ENCODE measurements at places on chromosomes 5 and 9.

GRCh38 chr9:129811967-129812363 lies 9.0 kb downstream of the TOR1B start:
- DNase-seq, result no peak

- DNase-seq, result no peak
These were observed 223.2 kb downstream of the TLR4 start for GRCh38 chr9:117927354-117927753.

DNA sequence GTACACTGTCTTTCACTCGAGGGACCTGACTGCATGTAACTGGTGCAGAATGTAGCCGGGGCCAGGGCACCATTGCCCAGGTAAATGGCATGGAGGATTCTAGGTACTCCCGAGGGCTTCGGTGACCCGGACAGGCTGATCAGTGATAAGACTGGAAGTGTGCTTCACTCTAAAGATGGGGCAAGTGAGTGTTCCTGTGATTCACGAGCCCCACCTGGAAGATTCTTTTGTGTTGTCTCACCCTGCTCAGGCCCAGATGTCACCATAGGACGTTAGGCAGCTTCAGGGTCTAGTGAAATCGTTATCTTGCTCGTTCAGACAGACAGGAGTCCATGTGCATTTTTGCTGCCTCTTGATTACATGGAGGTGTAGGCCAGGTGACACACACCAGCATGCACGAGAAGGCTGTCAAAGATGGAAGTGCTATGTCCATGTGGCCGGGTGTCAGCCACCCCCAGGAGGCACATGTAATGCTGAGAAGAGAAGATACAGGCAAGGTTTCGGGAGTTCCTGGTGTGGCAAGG lies 73.9 kb downstream of the WNK2 start:
- no peak for DNase-seq

DNA sequence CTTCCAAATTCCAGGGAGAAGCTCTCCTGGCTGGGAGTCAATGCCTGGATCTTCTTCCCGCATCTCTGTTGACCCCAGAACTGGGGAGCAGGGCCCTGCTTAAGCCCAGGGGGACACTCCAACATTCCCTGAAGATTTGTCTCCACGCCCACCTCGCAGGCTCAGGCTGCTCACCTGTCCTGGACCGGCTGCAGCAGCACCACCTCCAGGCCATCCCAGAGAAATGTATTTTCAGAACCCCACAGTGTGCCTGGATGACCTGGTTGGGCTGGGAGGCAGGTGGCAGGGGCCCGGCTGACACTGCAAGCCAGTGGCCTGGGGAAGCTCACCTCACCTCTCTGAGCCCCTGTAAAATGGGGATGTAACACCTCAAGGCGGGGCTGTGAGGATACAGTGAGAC lies 27.1 kb upstream of the ZBTB43 start:
- DNase-seq, result no peak

DNA sequence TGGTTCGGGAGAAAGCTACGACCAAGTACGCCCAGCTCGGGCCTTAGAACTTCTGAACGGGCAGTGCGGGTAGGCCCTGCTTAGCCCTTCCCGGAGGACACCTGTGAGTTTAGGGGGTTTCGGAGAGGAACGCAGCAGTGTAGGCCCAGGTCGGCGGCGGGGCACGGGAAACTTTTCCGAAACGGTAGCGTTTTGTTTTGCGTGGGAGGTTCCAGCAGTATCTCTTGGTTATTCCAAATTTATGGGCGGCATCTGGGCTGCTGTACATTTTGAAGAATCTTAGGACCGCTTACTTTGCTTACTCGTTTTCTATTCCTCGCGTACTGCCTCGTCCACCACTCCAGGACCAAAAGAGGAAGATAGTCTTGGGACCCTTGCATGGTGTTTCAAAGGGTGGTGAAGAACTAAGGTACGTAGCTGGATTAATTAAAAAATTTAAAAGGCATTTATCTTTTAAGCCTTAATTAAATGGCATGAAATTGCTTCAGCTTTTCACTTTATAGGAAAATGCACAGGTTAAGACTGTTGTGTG lies 492 bp downstream of the TENT2 start:
- DNase-seq, result peak; percentile 49

GRCh38 chr5:11903614-11904264 lies 507 bp downstream of the CTNND2 start:
- no peak for DNase-seq

- DNase-seq, result no peak
These were observed 11.8 kb upstream of the FCN1 start for GRCh38 chr9:134929193-134930158.

DNA sequence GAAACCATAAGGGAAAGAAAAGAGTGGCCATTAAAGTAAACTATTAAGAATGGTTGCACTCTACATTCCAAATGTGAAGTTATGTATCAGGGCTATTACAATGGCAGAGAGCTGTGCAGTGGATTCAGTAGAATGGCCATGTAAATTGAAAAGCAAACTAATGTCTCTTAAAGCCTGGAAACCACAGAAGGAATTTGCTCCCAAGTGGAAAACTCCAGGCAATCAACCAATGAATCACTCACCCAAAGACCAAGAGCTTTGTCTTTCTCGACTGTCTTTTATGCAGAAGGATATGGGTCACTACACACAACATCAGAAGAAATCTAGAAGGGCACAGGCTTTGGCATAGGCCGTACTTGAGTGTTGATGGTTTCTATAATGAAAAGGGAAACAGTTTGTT lies 114.9 kb downstream of the TLE1 start:
- no peak for DNase-seq

DNA sequence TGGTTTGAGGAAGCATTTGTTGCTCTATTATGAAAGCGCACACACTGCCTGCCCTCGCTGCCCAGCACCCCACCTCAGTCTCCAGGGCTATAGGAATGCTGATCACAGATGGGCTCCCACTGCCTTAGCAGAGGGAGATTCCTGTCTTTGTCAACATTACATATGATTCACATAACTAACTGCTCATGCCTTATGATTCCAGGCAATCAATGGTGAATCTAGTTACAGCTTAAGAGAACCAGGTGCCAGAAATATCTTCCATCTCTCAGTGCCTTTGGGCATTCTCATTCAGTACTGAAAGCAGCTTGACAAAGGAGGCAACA lies 458.9 kb upstream of the C9orf72 start:
- no peak for DNase-seq

GRCh38 chr5:140553657-140554056 lies 3.6 kb downstream of the SRA1 start:
- peak; percentile 75 for DNase-seq

DNA sequence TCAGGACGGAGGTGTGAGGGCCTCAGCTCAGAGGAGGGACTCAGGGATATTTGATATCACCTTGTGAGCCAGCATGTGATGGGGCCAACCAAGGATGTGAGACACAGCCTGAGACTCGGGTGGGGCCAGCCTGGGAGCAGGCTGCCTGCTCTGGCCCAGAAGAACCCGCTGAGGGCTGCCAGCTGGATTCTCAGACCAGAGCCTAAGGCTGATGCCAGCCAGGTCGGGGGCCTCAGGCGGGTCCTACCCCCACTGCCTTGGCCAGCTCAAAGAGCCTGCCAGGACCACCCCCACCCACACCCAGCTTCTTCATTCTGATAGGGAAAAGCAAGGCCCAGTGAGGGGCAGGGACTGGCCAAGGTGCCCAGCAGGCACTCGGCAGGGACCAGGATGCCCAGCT lies 20.3 kb upstream of the DUSP1 start:
- no peak for DNase-seq

DNA sequence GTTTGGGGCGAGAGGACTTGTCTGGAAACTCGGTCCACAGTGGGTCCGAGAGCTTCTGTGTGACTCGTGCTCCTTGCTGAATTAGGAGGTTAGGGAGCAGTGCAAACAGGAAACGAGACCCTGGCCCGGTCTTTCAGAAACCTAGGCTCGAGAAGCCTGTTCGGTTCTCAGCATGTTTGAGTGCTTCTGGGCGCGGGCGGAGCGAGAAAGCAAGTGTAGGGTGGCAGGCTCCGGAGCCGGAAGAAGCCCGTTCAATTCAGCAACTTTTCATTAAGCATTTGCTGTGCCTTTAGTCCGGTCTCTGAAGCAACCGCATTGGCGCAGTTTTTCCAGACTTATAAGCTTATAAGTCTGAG lies 547 bp downstream of the CLTA start:
- peak; percentile 28 for DNase-seq

GRCh38 chr9:135017899-135018298 lies 69.6 kb upstream of the OLFM1 start:
- DNase-seq, result no peak

- no peak for DNase-seq
These were observed 1199.8 kb downstream of the DTWD2 start for GRCh38 chr5:117788596-117788995.

GRCh38 chr9:13948037-13948436 lies 365.9 kb downstream of the NFIB start:
- DNase-seq, result no peak

- no peak for DNase-seq
These were observed 8.4 kb upstream of the FAM81B start for GRCh38 chr5:95382801-95383200.

- DNase-seq, result no peak
These were observed 123.3 kb downstream of the TLR4 start for GRCh38 chr9:117827456-117827855.

DNA sequence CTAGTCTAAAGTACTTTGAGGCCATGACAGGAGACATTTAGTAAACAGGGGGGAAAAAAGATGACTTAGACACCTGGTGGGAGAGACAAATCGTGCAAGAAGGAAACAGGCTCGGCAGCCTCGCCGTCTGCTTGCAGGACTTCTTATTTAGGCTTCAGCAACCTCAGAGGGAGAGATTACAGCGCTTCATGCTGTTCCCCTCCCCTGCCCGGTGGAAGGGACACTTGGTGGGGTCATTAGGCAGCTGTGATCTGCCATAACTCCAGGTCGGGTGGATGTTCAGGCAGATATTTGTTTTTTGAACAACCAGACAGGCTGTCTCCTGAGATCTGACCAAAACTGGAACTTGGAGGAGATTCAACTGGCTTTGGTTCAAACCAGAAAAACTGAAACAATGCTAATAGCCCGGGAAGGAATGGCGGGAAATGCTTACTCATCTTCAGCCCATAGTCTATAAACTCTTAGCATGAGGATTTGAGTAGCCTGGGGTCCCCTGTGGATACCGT lies 38.1 kb upstream of the CD180 start:
- no peak for DNase-seq

DNA sequence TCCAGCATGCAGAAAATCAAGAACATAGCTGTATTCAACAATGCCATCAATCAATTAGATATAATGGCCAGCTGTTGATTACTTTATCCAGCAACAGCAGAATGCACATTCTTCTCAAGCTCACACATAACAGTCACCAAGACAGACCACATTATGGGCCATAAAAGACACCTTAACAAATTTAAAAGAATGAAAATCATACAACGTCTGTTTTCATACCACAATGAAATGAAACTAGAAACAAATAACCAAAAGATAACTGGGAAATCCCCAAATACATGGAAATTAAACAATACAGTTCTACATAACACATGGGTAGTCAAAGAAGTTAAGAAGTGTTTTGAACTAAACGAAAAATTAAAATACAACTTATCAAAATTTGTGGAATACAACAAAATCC lies 130.9 kb upstream of the GNA14 start:
- no peak for DNase-seq

DNA sequence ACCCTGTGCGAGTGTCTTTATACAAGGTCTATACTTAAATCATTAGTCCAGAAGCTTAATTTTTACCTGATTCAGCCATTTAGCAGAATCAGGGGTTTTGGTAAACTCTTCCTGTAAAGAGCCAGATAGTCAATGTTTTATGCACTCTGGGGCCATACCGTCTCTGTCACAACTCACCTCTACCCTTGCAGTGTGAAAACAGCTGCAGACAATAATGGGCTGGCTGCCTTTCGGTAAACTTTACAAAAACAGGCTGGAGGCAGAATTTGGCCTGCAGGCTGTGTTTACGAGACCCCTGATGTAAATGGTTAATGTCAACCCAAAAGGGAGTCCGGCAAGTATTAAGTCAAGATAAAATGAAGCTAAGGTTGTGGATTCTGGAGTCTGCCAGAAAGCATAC lies 32.8 kb downstream of the SMARCA2 start:
- no peak for DNase-seq

DNA sequence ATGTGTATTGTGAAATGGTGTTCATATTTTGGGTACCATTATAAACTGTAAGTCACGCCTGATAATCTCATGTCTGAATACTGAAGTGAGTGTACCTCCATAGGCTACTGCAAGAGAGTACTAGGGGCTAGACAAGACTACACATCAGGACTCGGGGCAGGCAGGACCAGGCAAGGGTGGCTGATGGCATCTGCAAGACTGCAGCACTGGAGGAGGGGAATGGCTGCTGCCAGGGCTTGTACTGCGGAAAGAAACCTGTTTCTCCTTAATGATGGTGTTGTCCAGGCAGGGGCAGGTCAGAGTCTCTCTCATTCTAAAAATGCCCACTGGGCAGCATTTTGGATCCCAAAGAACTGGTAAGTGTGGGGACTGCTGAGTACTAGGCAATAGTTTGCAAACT lies 172.5 kb downstream of the RAB3C start:
- no peak for DNase-seq

DNA sequence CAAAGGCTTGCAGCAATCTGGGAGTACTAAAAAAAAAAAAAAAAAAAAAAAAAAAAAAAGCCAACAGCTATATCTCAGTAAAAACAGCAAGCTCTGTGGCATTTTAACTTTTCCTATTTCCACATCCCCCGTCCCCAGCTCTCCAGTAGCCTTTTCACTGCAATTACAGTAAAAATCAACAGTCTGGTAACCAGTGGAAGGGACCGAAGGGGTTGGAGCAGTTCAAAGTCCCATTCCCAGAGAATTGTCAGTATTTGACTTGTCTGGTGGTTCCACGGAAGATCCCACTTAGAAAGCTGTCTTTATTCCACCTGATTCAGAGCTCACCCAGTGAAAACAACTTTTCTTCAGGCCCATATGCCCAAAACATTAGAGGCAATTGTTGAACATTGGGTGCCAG lies 71.8 kb upstream of the ZBTB43 start:
- no peak for DNase-seq

DNA sequence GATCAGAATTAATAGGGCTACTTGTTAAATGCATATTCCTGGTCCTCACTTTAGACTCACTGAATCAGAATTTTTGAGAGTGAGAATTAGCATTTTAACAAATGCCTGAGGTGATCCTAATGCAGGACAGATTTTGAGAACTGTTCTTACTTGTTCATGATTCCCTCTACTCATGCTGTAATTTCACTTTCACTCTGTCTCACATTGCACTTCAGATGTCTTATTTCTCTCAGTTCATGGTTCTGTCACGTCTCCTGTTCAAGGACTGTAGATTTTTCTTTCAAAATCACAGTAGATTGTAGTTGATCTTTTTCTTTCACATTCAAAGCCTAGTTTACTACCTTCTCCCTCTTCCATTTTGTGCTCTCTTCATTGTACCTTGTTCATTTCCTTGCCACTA lies 54.3 kb downstream of the ADGRV1 start:
- DNase-seq, result no peak

DNA sequence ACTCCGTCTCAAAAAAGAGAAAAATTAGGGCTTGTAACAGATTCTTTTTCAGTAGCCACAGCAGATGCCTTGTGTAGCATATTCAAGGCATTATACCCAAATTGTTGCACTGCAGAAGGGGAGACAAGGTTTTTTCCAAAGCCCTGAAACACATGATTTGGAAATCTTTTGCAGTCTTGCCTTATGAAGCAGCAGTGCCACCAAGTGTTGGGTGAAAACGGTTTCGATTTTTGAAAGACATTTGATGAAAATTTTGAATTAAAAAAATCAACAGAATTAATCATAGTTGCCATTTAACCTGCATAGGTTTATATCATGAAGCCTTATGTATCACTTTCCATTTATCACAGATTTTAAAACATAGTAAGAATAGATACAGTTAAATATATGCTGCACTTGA lies 479.5 kb downstream of the TAF11L14 start:
- DNase-seq, result peak; percentile 14
